ENCODE measurements at places on chromosomes 7 and 10. TPM values are rescaled to one million over a fixed set of nuclear protein-coding genes. Genes with fewer than 3 reads are reported as not detected.

GRCh38 chr10:103917302-103918052 is 507 bp downstream of the STN1 start:
- no peak for DNase-seq

- DNase-seq = no peak
Measured at GRCh38 chr7:92685136-92686042, 95.2 kb upstream of the FAM133B start.

- DNase-seq = no peak
Measured at GRCh38 chr10:33833566-33833965, 499.1 kb upstream of the NRP1 start.

VWA2 gene
- polyA plus RNA-seq = 2.5 TPM

TAS2R4 gene
- 7.1 TPM for polyA plus RNA-seq

IRF5 gene
- 11.4 TPM for polyA plus RNA-seq

Data from renal pelvis (tissue), 12 donors.